ENCODE measurements at places on chromosomes 7 and 10. TPM values are rescaled to one million over a fixed set of nuclear protein-coding genes. Genes with fewer than 3 reads are reported as not detected.

EXOSC1 gene
- total RNA-seq = 52.3 TPM

- DNase-seq = no peak
Measured at GRCh38 chr10:33669904-33670303, 335.4 kb upstream of the NRP1 start.

PPP1R9A gene
- total RNA-seq = not detected

DNA sequence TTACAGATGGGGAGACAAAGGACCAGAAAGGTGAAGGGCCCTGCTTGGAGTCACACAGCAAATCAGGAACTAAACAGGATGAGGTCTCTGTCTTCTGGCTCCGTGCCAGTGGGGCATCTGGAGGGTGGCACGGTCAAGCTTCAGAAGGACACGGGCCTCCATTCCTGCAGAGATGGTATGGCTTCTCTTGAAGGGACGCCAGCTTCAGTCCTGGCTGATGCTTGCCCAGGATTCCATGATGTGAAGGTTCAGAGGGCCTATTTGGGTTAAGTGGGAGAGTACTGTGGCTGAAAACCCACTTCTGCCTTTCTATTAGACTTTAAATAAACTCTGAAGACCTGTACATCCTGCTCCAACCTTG is 6.1 kb downstream of the RAMP3 start:
- DNase-seq = no peak

- DNase-seq = no peak
Measured at GRCh38 chr7:53542157-53542556, 506.7 kb downstream of the POM121L12 start.

DNA sequence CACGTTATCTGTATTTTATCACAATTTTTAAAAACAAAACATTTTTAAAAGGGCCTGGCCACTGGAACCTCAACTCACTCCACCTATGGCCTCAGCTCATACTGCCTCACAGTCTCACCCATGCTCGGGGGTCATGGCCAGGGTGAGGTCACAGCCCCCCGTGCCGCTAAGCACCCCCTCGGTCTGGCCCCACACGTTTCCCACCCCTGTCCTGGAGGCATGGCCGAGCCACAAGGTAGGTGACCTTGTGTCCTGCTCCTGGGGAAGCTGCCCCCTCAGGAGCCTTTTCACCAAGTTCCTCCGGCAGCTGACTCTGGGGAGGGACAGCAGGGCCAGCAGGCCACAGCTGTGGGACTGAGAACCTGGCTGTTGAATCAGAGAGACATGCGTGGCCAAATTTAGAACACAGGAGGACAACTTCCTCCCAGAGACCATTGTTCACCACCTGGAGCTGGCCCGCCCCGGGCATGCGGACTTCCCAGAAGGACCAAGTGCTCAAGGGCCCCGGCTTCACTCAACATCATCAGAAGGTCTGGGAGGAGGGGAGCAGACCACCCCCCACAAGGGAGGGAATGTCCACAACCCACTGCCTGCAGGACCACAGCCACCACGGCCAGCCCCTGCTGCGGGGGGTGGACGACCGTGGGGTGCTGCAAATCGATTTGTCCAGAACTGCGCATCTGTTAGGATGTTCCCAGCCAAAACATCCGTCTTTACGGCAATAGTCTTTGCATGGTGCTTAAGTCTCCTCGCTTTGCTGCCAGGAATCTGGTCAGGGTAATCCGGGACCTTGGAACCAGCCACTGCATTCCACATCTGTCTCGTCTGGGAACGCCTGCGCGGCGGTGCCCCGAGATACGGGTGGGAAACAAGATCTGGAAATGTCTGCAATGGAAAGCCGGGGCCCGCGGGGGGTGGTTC is 48.6 kb upstream of the PDGFA start:
- no peak for DNase-seq

GRCh38 chr10:85642421-85643170 is 724.0 kb downstream of the GRID1 start:
- no peak for DNase-seq

GRCh38 chr10:128861018-128861901 is 605.8 kb upstream of the MGMT start:
- DNase-seq = no peak

TLX1 gene
- total RNA-seq = not detected

- peak; percentile 27 for DNase-seq
Measured at GRCh38 chr7:142925413-142925812, 8.1 kb downstream of the TRPV5 start.

DNA sequence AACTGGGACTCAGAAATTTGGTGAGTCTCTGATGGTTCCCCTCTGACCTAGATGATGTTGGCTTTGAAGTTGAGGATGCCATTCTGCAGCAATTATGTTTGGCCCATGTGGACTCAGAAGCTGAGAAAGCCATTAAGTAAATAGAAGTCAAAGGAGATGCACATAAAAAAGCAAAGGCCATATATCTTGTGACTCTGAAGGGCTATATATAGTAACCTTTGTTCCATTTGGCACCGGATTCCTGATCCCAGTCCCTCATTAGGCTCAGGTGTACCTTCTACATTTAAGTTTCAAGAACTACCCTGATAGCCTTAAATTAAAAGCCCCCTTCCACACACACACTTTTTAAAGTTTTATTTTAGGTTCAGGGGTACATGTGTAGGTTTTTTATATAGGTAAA is 50.0 kb upstream of the PDK4 start:
- DNase-seq = no peak

DNA sequence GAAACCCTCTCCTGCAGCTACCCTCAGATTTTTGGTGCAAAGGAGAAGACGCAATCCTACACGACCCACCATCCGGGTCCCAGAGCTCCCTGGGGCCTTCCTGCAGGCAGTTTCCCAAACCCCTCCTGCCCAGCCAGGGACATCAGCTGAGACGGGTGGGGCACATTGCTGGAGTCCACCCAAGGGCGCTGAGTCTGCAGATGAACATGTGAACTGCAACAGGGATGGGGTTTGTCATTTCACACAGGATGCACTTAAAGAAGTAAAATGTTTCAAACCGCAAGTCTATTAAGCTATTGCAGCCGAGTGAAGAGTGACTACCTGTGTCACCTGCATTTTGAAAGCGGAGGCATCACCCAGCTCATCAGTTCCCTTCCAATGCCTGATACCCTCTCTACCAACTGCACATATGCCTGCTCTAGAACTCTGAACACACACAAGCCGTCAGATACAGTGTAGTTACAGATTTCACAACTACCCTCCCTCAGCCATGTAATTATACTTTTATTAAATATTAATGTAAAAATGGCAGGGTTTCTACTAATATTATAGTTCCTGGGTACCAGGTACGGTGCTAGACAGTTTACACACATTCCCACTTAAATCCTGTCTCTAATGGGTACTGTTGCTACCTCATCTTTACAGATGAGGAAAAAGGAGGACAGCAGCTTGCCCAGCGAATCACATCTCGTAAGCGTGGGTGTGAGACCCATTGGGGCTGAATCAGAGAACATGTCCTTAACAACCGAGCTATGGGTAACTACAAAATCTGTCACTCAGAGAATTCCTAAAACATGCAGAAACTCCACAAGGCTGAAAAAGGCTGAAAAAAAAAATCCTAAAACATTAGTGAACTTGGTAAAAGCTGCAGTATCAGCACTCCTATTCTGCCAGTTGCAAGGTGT is 71.2 kb downstream of the GRB10 start:
- DNase-seq = no peak

FAM221A gene
- total RNA-seq = 8.1 TPM

SAMD9L gene
- 27.8 TPM for total RNA-seq

- DNase-seq = no peak
Measured at GRCh38 chr7:151379534-151380198, 30.2 kb downstream of the WDR86 start.

DNA sequence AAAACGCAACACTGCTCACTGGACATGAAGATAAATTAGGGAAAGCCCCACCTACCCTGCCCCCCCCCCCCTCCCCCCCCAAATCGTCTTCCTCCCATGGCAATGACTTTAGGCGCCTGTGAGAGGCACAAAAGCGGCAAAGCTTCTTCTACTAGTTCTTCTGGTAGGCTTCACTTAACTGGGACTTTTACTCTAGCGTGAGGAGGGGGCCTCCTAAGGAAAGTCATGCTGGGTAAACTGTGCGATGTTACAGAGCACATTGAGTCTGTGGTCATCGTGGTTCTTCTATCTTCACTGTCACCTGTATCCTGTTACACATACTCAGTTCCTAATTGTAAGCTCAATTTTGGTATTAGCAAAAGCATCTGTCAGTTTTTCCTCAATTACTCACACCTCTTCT is 25.1 kb downstream of the HSPB1 start:
- no peak for DNase-seq

DNA sequence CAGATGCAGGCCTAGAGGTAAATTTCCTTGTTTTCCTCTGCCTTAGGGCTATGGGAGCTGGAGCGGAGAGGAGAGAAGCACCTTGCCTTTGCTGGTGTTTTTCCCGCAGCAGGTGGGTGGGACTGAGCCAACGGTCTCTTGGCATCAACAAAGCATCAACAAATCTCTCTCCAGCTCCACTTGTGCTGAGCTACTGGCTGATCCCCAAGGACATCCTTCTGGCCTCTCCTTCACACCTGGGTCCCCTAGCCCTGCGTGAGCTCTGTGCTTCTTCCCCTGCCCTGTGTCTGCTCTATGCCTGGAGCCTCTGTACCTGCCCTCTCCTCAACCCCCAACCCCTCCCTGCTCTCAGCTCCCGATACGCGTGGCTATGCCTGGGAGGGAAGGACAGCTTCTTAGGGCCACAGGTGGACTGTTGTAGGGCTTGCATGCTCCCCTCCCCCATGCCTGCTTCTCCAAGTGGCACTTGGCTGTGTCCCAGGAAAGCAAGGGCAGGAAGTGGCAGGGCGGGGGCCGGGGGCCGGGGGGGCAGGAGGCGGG is 3.2 kb upstream of the CLDN4 start:
- DNase-seq = no peak

DNA sequence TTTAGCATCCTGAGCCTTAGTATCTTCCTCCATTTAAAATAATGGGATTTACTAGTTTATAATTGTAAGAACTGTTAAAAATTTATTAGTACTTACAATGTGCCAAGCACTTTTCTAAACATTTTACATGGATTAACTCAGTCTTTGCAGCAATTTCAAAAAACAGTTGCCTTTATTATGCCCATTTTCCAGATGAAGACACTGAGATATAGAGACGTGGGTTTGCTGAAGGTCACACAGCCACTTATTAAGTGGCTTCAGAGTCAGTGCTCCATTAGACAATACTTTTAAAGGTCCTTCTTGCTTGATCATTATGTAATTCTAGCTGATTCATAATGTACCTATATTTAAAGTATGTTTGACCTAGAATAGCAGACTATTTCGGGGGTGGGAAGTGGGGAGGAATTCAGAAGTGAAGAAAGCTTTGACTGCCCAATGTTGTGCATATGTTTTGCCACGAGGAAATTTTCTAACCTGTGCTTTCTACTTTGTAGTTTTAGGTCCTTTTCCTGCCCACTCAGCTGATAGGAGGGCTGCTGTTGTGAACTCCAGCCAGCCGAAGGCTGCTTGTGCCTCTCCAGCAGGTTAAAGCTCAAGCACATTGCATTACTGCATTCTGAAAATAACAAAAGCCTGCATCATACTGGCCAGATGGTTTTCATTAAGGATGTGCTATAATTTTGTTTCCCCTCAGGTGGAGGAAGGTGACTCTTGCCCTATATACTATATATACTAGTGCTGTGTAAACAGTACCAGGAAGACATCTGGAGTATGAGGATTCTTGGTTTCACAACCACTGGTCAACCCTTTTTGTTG is 4.3 kb downstream of the PLEKHA8 start:
- DNase-seq = no peak

GRCh38 chr10:94403380-94404213 is 1.3 kb downstream of the TBC1D12 start:
- peak; percentile 36 for DNase-seq

- DNase-seq = no peak
Measured at GRCh38 chr10:100812978-100813377, 67.6 kb downstream of the PAX2 start.

AGBL3 gene
- total RNA-seq = 2.1 TPM

GRCh38 chr10:36421992-36422391 is 703.4 kb upstream of the ANKRD30A start:
- no peak for DNase-seq

PRPS1L1 gene
- total RNA-seq = not detected

GRCh38 chr7:79495544-79496272 is 42.2 kb upstream of the MAGI2 start:
- DNase-seq = no peak

- no peak for DNase-seq
Measured at GRCh38 chr10:125169915-125170314, 9.6 kb upstream of the CTBP2 start.

GRCh38 chr10:30434273-30435072 is 489 bp downstream of the MAP3K8 start:
- peak; percentile 82 for DNase-seq

GRCh38 chr10:3782451-3783315 is 2.3 kb downstream of the KLF6 start:
- peak; percentile 57 for DNase-seq

DNA sequence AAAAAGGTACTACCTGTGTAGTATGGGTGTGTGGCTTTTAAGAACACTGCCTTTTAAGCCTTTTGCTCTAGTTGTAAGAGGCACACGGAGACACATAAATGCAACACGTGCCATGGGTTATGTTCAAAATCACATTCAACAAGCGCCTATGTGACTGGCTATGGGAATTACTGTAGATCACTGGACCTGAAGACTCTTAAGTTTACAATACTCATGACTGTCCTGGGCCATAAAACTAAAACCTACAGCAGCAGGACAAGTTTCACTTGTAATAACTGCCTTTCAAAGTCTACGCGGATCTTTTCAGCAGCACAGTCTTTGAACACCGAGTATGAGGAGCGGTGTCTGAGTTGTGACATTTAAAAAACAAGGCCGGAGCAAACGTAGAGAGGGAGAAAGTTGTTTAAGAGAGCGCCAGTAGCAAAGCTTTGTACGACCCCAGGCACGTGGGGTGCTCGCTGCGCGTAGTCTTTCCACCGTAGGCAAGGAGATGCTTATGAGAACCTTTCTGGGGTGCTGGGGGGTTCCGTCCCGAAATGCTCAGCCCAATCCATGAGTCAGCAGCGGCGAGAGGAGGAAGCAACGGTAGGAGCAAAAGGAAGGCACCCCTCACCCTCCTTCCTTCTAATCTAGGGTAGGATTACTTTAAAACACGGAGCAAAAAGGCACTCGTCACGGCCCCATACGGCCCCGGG is 662 bp downstream of the DNAJC2 start:
- peak; percentile 49 for DNase-seq

DNA sequence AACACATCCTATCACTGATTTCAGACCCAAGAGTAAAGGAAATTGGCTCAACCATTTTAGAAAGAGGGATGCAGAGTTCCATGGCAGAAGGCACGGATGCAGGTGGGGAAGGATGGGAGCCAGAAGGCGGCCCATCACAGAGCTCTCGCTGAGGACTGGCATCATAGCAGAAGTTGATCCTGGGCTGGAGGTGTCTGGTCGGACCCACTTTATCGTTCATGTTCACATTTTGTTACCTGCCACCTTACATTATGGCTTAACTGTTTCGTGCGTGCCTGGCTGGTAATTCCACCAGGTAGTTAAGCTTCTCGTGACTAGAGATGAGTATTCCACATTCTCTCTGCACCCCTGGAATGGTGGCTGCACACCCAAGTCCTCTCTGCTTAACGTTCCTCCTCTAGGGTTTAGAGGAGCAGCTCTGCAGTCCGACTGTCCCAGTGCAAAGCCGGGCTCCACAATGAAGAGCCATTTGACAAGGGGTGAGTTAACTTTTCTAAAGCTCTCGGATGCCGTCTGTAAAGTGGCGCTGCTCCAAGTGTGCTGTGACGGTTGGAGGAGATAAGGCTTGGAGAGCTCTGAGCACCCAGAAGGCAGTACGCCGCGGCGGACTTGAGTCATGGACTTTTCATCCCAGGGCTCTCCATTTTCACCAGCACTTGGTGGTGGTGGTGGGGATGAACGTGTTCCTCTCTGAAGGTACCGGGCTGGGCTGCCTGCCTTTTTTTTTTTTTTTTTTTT is 157.1 kb upstream of the SHH start:
- DNase-seq = no peak

TAS2R41 gene
- not detected for total RNA-seq

- DNase-seq = no peak
Measured at GRCh38 chr10:35005868-35006267, 84.3 kb downstream of the CUL2 start.

AZGP1 gene
- total RNA-seq = not detected
